Skeletal muscle tissue (tissue), 5 donors: ENCODE measurements at places on chromosomes 1 and 21. TPM values are rescaled to one million over a fixed set of nuclear protein-coding genes. Genes with fewer than 3 reads are reported as not detected.

The TRPM2 gene
- total RNA-seq, result 1.6 TPM

The PRR9 gene
- not detected for total RNA-seq

The LEPROT gene
- 30.8 TPM for total RNA-seq

The LRRC71 gene
- not detected for total RNA-seq

The SERTAD4 gene
- 1.6 TPM for total RNA-seq
